ENCODE measurements at places on chromosomes 3 and 15.
A peak's percentile ranks its signal among the peaks of the same experiment; 100 is the strongest.

DNA sequence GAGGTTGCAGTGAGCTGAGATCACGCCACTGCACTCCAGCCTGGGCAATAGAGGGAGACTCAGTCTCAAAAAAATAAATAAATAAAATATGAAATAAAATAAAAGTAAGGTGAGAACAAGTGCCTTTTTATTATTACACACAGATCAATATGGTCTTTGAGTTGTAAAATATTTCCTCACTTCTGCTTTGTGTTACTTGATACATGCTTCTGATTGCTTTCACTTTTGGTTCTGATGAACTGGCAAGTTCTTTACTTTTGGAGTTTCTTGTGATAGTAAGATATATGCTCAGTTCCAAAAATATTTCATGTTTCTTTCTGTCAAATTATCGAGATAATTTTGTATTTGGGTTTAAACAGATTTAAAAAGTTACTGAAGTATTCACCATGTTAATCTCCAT, 16.6 kb upstream of the GYG1 start:
- no peak for DNase-seq

GRCh38 chr15:57477736-57478522, 101.6 kb downstream of the CGNL1 start:
- DNase-seq = no peak

DNA sequence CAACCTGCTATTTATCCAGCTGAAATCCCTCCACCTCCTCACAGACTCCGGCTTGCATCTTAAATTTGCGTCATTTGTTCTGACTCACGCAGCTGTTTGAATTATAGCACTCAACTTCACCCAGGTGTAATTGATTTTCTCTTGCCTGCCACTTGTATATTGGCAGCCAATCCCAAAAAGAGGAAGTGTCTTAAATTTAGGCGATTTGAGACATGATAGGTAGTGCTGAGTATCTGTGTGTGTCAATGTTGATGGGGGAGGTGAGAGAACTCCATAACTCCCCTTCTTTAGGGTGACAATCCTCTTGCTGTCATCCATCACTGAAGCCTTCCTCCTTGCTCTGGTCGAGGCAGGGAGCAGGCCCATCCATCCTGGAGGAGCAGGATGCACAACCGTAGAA, 77.2 kb upstream of the TPRG1 start:
- no peak for DNase-seq

DNA sequence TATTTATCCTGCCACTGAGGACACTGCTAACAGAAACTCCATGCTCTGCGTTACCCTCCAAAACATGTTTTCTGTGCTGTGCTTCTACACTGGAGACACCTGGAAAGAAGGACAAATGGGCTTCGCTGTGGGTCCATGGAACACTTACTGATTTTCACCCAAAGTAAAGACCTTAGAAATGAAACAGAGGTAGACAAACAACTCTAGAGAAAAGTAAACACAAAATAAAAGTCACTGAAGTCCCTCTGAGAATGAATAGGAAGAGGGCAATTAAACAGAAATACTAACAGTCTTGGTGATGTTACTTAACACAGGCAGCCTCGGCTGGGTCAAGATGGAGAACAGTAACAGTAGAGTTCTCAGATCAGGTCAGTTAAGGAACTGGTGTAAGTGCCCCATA, 6.7 kb upstream of the STIMATE start:
- DNase-seq = no peak

DNA sequence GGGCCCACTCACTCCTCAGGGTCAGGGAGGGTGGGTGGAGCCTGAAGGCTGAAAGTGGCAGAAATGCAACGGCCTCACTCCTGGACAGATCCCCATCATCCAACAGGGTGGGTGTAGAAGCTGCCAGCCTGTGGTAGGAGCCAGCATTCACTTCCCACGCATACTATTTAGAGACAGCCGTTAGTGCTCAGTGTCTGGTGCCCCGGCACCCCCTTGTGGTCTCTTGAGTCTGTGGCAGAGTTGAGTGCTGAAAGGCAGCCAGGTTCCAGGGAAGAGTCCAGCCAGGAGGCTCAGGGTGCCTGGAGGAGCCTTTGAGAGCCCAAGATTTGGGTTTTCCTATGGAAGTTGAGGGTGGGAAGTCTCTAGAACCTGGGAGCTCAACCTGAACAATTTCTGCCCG, 2.1 kb upstream of the GNAT1 start:
- no peak for DNase-seq

DNA sequence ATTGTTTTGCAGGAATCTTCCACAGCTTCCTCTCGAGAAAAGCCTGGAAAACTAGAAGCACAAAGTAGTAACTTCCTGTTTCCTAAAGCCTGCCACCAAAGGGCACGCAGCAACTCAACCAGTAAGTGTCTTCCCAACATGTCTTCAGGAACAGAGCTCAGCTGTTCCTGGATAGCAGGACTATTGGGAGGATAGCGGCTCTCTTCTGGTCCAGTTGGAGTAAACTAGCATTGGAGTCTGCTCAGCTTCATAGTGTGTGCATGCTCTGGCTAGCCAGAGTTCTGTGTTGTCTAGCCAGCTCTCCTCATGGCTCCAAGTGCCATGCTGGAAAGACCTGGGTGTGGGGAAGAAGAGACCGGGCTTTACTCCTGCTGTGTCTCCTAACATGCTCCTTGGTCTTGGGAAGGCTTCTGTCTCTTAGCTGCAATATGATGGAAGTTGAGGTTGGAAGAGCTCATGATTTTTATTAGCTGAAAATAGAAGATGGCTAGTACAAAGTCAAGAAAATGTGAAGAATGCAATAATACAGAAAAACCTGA, 63.1 kb downstream of the IL16 start:
- no peak for DNase-seq

DNA sequence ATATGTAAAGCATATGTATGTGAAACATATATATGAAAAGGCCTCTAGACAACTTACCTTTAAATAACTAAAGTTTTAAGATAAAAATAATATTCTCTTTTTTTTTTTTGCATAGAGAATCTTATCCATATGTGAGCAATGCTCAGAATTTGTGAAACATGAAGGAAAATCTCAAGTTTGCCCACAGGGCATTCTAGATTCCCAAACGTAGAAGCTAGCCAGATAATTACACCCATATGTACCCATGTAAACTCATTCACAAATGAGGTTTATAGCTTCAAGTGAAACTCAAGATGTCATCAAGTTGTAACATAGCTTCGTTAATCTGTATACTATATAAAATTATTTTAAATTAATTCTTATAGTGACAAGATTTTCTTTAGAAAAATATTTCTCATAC, 537.3 kb upstream of the NR2F2 start:
- no peak for DNase-seq

- DNase-seq = no peak
Measured at GRCh38 chr3:153752405-153753027, 368.7 kb upstream of the ARHGEF26 start.

- no peak for DNase-seq
Measured at GRCh38 chr15:60798821-60799220, 319.9 kb upstream of the ICE2 start.

DNA sequence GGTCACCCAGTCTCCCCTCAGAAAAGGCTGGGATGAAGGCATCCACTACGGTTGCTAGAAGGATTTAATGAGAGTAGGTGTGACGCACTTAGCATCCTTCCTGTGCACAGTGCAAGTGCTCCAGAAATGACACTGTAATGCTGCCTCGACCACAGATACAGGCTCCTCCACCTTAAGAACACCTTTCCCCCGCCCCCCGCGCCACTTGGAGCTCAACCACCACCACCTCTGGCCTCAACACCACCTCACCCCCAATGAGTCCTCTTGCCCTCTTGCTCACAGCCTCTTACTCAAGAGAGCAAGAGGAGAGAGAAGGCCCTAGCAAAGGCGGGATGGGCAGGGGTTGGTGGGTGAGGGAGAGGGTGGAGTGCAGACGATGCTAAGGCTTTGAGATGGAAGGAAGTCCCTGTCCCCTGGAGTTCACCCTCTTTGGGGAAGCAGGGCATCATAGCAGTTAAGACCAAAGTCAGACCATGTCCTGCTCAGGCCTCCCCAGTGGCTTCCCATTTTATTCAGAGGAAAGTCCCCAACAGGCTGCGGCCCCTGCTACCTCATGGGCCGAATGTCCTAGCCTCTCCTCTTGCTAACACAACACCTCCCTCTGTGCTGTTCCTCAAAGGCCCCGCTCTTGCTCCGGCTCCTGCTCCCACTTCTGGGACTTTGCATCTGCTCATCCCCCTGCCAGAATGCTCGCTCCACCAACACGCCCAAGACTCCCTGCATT, 8.3 kb downstream of the STARD5 start:
- no peak for DNase-seq

GRCh38 chr15:45249125-45249780, 2.8 kb upstream of the SLC28A2 start:
- DNase-seq = no peak

DNA sequence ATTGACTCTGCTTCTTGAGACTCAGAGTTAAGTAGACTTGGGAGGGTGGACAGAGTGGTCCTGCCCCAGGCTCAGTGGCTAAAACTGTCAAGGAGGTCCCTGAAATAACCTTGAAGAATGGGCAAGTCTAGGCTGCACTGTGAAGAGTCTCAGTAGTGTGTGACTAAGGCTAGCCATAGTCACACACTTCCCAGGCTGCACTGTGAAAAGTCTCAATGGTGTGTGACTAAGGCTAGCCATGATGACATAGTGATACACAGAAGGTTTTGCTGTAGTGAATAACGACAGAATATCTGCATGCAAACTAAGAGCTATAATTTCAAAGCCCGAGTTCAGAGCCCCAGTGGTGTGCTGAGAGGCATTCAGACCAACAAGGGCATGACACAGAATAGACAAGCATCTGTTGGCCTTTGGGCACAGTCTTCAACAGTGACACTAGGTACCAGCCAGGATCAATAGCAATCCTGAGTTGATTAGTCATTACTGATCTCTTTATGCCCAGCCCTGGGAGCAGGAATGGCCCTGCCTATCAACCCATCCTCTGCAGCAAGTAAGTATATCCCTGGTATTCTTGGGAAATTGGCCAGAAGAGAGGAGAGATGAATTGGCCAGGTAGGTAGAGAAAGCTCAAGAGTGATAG, 72.4 kb upstream of the BBX start:
- no peak for DNase-seq

DNA sequence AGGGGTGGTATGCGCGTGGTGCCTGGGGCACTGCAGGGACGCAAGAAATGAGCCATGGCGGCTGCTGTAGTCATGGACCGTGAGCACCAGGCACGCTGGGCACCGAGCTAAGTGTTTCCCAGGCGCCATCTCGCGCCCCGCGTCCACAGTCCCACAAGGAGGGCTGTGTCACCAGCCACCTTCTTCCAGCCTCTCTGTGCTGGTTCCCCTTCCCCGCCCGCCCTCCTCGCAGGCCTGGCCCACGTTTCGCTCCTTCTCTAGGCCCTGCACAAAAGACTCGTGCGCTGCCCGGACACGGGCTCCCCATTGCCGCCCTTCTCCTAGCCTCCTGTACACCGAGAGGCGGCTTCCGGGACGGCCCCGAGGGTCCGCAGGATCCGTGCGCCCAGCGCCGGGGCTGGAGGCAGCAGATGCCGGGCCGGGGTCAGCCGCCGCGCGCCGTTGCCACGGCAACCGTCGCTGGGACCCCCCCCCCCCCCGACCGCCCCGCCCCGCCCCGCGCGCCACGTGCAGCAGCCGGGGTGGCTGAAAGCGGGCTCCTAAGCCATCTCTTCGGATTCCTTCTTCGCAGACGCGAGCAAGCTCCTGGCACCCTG, 113.4 kb downstream of the SRGAP3 start:
- DNase-seq = no peak

GRCh38 chr3:178987745-178988144, 83.9 kb downstream of the ZMAT3 start:
- no peak for DNase-seq

GRCh38 chr15:40506964-40507571, 36.3 kb downstream of the CHST14 start:
- DNase-seq = peak; percentile 44

DNA sequence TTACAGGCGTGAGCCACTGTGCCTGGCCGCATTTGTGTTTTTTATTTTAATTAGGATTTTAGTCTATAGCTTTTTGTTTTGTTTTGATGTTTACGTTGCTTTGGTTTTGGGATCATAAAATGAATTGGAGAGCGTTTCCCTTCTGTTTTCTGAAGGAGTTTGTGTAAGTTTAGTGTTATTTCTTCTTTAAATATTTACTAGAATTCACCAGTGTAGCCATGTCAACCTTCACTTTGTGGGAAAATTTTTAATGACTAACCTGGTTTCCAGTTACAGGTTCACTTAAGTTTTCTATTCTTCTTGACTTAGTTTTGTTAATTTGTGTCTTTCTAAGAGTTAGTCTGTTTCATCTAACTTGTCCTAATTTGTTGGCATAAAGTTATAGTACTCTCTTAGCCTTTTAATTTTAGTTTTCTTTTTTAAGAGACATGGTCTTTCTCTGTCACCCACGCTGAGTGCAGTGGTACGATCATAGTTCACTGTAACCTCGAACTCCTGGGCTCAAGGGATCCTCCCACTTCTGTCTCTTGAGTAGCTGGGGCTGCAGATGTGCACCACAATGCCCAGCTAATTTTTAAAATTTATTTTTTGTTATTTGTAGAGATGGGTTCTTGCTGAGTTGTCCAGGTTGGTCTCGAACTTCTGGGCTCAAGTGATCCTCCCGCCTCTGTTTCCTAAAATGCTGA, 61.0 kb downstream of the CHD2 start:
- DNase-seq = no peak

DNA sequence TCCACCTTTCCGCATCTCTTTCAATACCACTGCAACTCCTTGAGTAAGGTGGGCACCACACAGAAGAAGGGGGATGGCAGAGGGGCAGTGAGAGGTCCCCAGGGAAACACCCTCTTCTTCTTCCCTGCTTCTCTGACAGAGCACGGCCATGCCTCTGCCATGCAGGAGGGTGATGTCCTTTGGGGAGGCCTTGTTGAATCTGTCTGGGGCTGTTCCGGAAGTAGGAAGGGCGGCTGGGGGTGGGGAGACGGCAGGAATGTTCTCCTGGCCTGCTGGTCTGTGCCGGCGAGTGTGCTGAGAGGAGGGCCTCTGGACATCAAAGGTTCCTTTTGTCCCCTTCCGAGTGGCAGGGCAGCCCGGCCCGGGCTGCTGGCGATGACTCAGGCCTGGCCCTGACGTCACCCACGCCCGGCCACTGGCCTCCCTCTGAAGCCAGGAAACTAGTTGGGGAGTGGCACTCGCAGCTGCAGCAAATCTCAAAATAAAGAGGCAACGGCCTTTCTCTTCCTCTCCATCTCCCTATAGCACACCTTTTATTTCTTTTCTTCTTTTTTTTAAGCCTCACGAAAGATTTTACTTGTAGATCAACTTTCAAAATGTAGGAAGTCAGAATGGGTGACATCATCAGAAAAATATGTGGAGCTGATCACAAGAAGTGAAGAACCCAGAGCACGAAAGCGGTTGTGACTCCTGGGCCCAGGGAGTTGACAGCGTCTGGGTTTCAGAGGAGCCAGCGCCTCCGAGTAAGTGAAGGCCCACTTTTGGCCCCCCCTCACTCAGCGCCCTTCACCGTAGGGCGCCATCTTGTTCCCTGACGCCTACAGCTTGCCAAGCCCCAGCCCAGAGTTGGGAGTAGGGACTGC, at the start of gene ZBTB38:
Gene ZBTB38 (plus strand): TSS at position 443 of the 863 bp plus-strand sequence. CDS start 73,885 bp downstream, outside the sequence.
- no peak for DNase-seq

GRCh38 chr3:52302426-52303145, 13.5 kb upstream of the DNAH1 start:
- no peak for DNase-seq

All from NCI-H524 treated with DMSO at 0.1 percent for 48 hours (cell line).